ENCODE measurements at places on chromosomes 12 and 14. TPM values are rescaled to one million over a fixed set of nuclear protein-coding genes. Genes with fewer than 3 reads are reported as not detected.

KIF26A gene
- total RNA-seq, result 1.4 TPM

GRCh38 chr12:32516230-32516629 lies 116.9 kb downstream of the FGD4 start:
- H3K36me3 ChIP-seq, result no peaks in the 10 kb centered on the region
- no peaks in the 10 kb centered on the region for H3K27me3 ChIP-seq
- H3K27ac ChIP-seq, result no peak overlapping the region
- no peak for DNase-seq
- no peaks in the 10 kb centered on the region for H3K4me1 ChIP-seq
- no peak overlapping the region for H3K4me3 ChIP-seq

DNA sequence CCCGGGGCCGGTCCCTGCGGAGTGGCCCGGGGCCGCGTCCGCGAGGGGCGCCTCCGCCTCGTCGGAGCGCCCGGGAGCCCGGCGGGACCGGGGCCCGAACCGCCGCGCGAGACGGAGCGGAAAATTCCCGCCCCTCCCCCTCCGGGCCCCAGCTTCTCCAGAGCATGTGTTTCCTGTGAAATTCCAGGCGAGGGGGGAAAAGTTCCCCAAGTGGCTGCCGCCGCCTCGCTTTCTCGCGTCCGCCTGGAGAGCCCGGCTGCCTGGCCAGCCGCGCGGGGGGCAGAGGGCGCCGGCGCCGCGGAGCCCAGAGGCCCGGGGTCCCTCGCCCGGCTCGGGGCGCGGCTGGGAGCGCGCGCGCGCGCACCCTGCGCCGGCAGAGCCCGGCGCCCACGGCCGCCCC lies 904 bp downstream of the CACNA1C start:
- H3K27me3 ChIP-seq, result peaks cover 30% of the 10 kb centered on the region
- DNase-seq, result no peak
- H3K27ac ChIP-seq, result no peak overlapping the region
- H3K4me1 ChIP-seq, result peaks cover 3% of the 10 kb centered on the region
- peak overlapping the region; percentile 71 for H3K4me3 ChIP-seq

DNA sequence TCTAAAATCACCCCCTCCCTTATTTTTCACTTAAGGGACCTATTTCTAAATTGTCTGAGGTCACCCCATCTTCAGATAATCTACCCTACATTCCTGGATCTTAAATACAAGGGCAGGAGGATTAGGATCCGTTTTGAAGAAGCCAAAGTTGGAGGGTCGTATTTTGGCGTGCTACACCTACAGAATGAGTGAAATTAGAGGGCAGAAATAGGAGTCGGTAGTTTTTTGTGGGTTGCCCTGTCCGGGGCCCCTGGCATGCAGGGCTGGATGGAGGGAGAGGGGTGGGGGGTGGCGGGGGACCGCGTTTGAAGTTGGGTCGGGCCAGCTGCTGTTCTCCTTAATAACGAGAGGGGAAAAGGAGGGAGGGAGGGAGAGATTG lies 300 bp upstream of the CCND2 start:
- no peaks in the 10 kb centered on the region for H3K36me3 ChIP-seq
- no peak for DNase-seq
- peaks cover 86% of the 10 kb centered on the region for H3K27me3 ChIP-seq
- H3K4me3 ChIP-seq, result peak overlapping the region; percentile 53

- H3K36me3 ChIP-seq, result no peaks in the 10 kb centered on the region
- no peaks in the 10 kb centered on the region for H3K27me3 ChIP-seq
- H3K4me3 ChIP-seq, result no peak overlapping the region
- DNase-seq, result no peak
- no peak overlapping the region for H3K27ac ChIP-seq
- no peaks in the 10 kb centered on the region for H3K4me1 ChIP-seq
Observed at GRCh38 chr14:64778104-64778754, 74.0 kb downstream of the PLEKHG3 start.

DNA sequence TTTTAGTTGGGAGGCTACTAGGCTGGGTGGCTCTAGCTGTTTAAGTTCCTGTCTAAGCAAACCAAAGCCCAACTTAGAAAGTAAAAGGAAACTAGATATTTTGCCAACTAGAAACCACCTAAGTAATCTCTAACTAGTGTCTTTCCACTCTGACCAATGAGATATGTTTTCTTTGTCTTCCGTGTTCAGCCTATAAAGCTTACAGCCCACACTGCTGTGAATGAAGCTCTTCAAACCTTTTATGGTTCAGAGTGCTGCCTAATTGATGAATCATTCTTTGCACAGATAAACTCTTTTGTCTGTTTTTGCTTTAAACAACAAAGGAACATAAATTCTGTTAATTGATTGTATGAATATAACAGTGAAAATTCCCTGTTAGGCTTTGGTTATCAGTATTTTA lies 66.1 kb downstream of the FUT8 start:
- H3K27me3 ChIP-seq, result no peaks in the 10 kb centered on the region
- peak overlapping the region; percentile 32 for H3K27ac ChIP-seq
- peaks cover 15% of the 10 kb centered on the region for H3K4me1 ChIP-seq
- peak overlapping the region; percentile 5 for H3K4me3 ChIP-seq
- H3K36me3 ChIP-seq, result no peaks in the 10 kb centered on the region
- peak; percentile 91 for DNase-seq

ADGRD1 gene
- 3.9 TPM for total RNA-seq

GRCh38 chr12:66648033-66648735 lies 30.7 kb downstream of the GRIP1 start:
- peak overlapping the region; percentile 58 for H3K27ac ChIP-seq
- peak overlapping the region; percentile 22 for H3K4me3 ChIP-seq
- DNase-seq, result peak; percentile 55
- no peaks in the 10 kb centered on the region for H3K36me3 ChIP-seq
- peaks cover 18% of the 10 kb centered on the region for H3K4me1 ChIP-seq

CCDC184 gene
- 3.3 TPM for total RNA-seq

DNA sequence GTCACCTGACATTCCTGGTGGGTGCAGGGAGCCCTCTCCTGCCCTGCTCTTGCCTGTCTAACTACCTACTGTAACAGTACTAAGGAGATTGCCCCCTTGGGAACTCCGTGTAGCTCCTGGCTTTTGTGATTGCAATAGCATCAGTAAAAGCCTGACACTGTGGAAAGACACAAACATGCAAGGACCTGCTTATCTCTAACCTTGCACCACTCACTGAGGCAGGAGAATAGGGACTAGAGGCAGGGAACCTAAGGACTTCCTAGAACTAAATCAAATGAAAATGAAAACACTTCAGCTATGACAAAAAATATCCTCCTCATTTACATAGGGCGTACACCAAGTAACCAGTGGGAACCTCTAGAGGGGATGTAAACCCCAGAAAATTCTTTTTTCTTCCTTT lies 28.5 kb downstream of the TUBA1A start:
- H3K27me3 ChIP-seq, result no peaks in the 10 kb centered on the region
- H3K4me3 ChIP-seq, result no peak overlapping the region

DNA sequence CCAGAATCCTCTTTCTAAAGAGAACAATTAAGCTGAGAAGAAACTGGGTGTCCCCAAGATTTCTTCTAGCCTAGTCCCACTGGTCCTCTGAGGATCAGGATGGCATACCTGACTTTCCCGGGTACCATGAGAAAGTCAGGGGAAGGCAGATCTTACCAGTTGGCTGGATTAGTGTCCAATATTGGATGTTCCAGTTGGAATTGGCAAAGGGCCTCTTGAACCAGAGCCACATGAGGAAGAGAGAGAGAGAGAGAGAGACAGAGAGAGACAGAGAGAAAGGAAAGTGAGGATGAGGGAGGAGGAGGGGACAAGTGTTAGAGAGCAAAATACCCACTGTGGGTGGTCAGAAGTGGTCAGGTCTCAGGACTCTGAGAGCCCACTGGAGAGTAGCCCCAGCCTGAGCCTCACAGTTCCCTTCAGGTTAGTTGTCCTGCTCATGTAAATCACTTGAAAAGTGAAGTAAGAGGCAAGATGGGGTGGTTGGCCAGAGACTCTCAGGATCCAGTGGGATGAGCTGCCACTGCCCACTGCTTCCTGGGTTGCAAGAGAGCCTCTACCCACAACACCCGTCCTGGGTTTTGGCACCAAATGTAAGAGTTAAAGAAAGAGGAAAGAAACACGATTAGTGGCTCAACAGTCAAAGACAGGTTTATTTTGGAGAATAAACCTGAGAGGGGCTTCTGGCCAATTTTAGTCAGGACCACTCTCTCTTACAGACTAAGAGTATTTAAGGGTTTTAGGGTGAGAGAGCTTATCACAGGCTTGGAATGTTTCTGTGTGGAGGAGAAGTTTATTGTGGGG lies 28.4 kb upstream of the A2M start:
- H3K27ac ChIP-seq, result no peak overlapping the region
- no peaks in the 10 kb centered on the region for H3K36me3 ChIP-seq
- H3K4me1 ChIP-seq, result no peaks in the 10 kb centered on the region

DNA sequence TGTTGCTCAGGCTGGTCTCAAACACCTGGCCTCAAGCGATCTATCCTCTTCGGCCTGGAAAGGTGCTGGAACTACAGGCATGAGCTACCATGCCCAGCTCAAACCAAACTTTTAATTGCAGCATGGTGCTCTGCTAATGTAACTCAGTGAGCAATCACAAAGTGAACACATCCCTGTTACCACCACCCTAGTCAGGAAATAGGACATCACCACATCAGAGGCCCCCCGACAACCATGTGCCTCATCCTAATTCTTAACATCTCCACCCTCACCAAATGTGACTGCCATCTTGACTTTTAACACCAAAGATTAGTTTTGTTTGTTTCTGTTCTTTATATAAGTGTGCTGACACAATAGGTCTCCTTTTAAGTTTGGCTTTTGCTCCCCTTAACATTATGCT lies 22.8 kb upstream of the SDR39U1 start:
- no peak for DNase-seq
- H3K27me3 ChIP-seq, result no peaks in the 10 kb centered on the region
- no peaks in the 10 kb centered on the region for H3K4me1 ChIP-seq
- H3K27ac ChIP-seq, result no peak overlapping the region

GRCh38 chr12:57627501-57628279 lies 5.3 kb downstream of the B4GALNT1 start:
- no peaks in the 10 kb centered on the region for H3K36me3 ChIP-seq
- H3K4me1 ChIP-seq, result peaks cover 5% of the 10 kb centered on the region
- no peak for DNase-seq
- H3K4me3 ChIP-seq, result no peak overlapping the region
- H3K27ac ChIP-seq, result no peak overlapping the region

DNA sequence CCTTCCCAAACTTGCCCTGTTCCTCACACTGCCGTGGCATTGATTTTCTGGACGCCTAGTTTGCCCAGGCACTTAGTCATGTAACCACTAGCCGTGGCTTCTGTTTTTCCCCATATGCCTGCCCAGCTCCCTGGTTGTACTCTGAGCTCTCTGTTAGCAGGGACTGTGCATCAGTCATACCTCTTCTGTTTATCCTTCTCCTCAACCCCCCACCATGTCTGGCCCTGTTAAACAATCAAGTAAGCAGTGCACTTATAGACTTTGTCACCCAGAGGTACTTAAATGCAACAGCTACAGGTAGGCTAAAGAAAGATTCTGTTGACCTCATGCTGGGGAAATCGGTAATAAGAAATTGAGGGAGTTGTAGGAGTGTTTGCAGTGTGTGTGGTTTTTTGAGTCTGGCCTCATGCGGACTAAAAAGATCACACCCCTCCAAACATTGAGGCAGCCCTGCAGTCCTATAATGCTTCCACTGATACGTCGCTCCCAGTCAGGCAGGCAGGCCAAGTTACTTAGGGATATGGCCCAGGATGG lies 17.0 kb downstream of the UBE3B start:
- no peak for DNase-seq
- H3K4me1 ChIP-seq, result peaks cover 10% of the 10 kb centered on the region
- H3K27ac ChIP-seq, result no peak overlapping the region
- no peak overlapping the region for H3K4me3 ChIP-seq
- no peaks in the 10 kb centered on the region for H3K27me3 ChIP-seq
- peaks cover 28% of the 10 kb centered on the region for H3K36me3 ChIP-seq

LRP1-AS gene
- total RNA-seq, result not detected

IL22 gene
- not detected for total RNA-seq

DAZAP2 gene
- total RNA-seq, result 87.7 TPM

GRCh38 chr12:99334285-99335056 lies 313.1 kb upstream of the GARIN6 start:
- no peak for DNase-seq
- H3K27me3 ChIP-seq, result no peaks in the 10 kb centered on the region
- H3K4me3 ChIP-seq, result no peak overlapping the region

OLR1 gene
- total RNA-seq, result 0.96 TPM

DNA sequence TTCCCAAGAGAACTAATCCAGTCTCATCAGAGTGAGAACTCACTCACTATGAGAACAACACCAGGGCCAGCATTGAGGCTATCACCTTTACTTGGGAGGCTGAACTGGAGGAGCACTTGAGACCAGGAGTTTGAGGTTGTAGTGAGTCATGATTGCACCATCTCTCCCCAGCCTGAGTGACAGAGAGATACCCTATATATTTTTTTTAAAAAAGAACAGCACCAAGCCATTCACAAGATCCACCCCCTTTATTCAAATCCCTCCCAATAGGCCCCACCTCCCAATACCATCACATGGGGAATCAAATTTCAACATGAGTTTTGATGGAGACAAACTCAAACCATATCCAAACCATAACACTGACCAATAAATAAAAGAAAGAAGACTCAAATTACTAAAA lies 3.7 kb upstream of the TMX1 start:
- H3K4me1 ChIP-seq, result peaks cover 4% of the 10 kb centered on the region
- no peaks in the 10 kb centered on the region for H3K27me3 ChIP-seq
- no peak overlapping the region for H3K4me3 ChIP-seq
- no peaks in the 10 kb centered on the region for H3K36me3 ChIP-seq
- DNase-seq, result peak; percentile 15

- DNase-seq, result no peak
- no peak overlapping the region for H3K4me3 ChIP-seq
- no peaks in the 10 kb centered on the region for H3K36me3 ChIP-seq
- no peak overlapping the region for H3K27ac ChIP-seq
- no peaks in the 10 kb centered on the region for H3K27me3 ChIP-seq
- H3K4me1 ChIP-seq, result no peaks in the 10 kb centered on the region
Observed at GRCh38 chr12:29191267-29191850, 42.3 kb downstream of the FAR2 start.

KCNMB4 gene
- total RNA-seq, result 8.3 TPM

GRCh38 chr12:117388951-117389446 lies 27.6 kb upstream of the NOS1 start:
- no peaks in the 10 kb centered on the region for H3K27me3 ChIP-seq
- H3K27ac ChIP-seq, result no peak overlapping the region
- H3K36me3 ChIP-seq, result no peaks in the 10 kb centered on the region
- DNase-seq, result no peak

- peak; percentile 60 for DNase-seq
- H3K27me3 ChIP-seq, result peaks cover 2% of the 10 kb centered on the region
- H3K4me1 ChIP-seq, result no peaks in the 10 kb centered on the region
Observed at GRCh38 chr12:100375038-100375735, 18.3 kb downstream of the SLC17A8 start.
